ENCODE measurements at places on chromosomes 7 and 10. TPM values are rescaled to one million over a fixed set of nuclear protein-coding genes. Genes with fewer than 3 reads are reported as not detected.

- no peak for DNase-seq
Observed at GRCh38 chr10:98308669-98309365, 40.8 kb upstream of the LOXL4 start.

- DNase-seq, result no peak
Observed at GRCh38 chr7:28332046-28332445, 80.3 kb upstream of the CREB5 start.

Gene PTEN
- total RNA-seq, result 224 TPM

Gene INTS1
- 56.9 TPM for total RNA-seq

- DNase-seq, result no peak
Observed at GRCh38 chr10:33142295-33142694, 184.3 kb upstream of the ITGB1 start.

DNA sequence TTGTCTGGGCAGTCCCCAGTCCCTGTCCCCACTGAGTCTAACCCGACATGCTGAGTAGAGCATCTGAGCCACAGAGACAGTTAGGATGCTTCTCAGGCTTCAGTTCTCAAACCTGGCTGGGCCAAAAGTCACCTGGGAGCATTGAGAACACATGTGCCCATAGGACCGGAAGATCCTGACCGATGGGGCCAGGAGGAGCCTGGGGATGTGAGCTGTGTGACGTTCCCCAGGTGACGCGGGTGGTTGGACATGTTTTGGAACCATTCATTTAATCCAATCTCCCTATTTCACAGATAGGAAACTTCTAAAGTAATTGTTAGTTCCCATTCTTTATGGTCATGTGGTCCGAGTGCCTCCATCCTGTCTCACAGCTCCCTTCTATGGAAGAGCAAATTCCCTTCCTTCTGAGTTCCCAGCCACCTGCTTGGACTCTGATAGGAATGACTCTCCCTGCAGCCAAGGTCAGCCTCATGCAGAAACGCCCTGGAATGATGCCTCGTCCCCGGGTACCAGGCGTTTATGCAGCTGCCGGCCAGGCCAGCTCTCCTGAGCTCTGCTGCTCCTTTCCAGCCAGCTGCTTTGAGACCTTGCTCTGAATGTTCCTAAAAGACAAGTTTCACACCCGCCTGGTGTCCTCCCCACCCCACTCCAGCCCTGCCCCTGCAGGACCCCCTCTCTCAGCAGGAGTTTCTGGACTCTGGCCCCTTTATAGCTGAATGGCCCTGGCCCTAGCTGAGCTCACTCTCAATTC lies 166.5 kb upstream of the RHEB start:
- no peak for DNase-seq

All from tibial nerve (tissue), 4 donors.